ENCODE measurements at places on chromosomes 11 and 22.

GRCh38 chr11:13224324-13224723 lies 53.3 kb upstream of the BMAL1 start:
- DNase-seq, result no peak

- DNase-seq, result no peak
These were observed 86.0 kb downstream of the SCN3B start for GRCh38 chr11:123568367-123568870.

DNA sequence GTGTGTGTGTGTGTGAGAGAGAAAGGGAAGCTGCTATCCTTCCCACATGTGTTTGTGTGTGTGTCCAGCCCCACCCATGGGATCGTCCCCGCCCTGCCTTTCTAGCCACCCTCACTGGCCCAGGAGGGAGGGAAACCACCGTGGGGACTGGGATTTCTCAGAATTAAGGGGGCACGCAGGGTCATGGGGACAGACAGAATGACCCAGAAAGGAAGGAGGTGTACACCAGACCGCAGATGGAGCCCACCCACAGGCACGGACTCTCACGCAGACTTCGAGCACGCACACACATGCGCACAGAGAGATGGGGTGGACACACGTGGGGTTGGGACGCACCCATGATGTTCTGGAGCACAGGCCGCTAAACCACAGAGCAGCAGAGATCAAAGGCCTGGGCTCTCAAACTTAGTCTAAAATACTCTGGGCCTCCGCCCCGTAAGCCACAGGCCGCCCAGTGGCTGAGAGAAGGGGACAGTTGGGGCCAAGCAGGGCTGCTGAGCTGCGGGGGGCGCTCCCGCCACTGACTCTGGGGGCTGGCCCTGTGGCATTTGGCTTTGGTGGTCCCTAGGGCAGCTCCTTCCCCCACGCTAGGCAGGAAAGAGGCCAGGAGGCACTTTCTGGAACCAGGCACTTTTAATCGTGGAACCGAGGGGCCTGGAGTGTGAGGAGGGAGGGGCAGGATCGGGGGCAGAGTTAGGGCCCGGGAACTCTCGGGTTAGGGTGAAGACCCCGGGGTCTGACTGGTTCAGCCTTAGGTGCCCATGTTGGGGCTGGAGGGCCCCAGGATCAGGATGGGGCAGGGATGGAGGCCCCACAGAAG lies 1.5 kb downstream of the IFITM5 start:
- no peak for DNase-seq

DNA sequence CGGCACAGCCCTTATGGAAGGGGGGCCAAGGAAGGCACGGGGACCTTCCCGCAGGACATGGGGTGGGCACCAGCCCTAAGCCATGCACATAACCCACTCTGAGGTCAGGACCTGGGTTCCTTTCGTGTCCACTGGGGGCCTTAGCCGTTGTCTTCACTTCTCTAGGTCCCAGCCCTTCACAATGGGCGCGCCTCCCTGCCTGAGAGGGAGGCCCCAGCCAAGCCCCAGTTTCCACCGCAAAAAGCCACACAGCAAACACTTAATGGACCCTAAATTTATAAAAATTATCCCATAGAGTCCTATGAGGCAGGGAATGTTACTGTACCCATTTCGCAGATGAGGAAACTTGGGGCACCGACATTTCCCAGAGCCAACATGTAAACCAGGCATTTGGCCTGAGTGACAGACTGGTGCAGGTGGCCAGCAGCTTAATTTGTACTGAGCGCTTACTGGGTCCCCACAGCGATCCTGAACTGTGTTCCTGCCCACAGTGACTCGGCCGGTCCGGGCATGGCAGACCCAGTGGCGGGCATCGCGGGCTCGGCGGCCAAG lies 1.2 kb downstream of the GAS2L1 start:
- no peak for DNase-seq

DNA sequence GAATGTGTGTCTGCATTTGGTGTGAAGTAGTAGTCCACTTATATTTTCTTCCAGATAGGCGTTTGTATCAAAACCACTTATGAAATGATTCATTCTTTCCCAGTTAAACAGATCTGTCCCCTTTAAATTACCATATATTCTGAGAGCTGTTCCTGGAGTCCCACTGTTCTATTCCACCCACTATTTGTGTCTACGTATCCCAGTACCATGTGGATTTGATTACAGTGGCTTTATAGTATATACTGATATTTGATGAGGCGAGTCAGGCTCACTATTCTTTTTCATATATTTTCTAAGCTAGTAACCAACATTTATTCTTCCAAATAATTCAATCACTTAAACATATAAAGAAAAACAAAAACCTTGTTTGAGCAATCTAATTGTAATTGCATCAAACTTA lies 81.9 kb upstream of the RASSF10 start:
- DNase-seq, result no peak

GRCh38 chr11:14446701-14447169 lies 52.9 kb downstream of the COPB1 start:
- DNase-seq, result no peak

DNA sequence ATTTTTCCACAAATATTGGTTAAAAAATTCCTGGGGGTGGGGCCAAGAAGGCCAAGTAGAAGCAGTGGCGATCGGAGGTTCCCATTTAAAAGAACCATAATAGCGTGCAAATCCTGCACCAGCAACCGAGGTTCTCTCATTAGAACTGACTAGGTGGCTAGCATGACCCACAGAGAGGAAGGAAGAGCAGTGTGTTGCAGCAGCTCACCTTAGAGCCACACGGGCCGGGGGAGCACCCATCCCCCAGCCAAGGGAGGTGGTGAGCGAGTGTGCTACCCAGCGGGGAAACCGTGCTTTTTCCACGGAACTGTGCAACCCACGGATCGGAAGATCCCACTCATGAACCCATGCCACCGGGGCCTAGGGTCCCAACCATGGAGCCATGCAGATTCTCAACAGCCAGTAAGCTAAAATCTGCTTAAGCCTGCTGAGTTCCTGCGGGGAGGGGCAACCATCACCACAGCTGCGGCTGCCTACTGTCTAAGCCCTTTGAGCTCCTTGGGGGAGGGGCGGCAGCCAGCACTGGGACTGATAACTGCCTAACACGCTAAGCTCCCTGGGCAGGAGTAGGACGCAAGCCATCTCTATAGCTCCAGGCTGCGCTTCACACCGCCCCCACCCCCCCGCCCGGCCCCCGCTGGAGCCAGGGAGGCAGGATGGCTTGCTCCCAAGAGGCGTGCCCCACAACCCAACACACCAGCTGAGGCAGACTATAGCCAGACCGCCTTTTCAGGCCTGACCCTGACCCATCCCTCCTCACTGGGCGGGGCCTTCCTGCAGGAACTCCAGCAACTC lies 21.0 kb upstream of the HTATIP2 start:
- DNase-seq, result no peak

DNA sequence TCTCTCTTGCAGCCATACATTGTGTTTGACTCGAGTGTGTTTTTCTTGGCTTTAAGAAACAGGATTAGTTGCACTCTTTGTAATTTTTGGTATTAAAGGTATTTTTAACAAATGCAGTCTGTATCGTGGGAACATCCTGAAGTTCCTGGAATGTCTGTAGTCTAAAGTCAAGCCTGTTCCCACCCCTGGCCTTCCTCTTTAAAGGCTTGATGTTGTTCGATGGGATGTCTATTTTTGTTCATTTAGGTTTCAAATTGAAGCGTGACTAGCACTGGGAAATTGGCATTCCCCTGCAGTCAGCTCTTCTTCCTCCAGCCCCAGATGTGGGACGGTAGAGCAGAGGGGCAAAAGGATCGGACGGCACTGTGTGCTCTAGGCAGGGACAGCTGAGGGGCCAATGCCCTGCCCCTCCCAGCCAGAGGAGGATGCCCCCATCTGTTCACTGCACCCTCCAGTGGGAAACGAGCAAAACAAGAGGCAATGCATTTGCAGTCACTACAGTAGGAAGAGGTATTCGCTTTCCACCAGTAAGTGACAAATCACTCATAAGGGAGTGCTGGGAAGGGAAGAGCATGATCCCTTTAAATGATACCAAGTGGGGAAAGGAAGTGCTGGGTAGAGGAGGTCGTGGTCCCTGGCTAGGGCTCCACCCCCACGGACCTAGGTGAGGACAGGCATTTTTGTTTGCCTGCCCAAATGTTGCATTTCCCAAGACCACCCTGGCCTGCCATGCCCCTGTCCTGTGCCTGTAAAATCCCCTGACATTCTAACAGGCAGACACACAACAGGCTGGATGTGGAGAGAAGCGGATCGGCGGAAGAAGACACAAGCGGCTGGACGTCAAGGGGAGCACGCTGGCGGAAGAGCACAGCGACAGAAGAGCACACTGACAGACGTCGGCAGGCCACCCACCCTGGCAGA lies 47.4 kb upstream of the SEPTIN5 start:
- no peak for DNase-seq

DNA sequence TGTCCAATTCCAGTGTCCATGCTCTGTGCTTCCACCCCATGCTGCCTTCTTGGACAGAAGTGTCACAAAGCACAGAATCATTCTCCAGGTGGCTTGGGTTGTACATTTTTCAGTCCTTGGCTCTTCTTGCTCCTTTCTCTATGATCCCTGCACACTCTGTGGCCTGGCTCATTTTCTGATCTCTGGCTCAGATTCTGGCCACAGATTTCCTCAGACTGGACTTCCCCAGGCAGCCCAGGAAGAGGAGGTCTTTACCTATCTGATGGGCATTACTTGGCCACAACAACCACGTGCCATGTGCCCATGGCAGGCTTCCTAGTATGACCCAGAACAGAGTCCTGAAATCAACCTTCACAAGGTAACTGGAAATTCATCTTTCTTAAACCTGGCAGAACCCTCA lies 27.2 kb downstream of the SYTL2 start:
- no peak for DNase-seq

- DNase-seq, result no peak
These were observed 43.2 kb upstream of the RDX start for GRCh38 chr11:110339456-110340250.

DNA sequence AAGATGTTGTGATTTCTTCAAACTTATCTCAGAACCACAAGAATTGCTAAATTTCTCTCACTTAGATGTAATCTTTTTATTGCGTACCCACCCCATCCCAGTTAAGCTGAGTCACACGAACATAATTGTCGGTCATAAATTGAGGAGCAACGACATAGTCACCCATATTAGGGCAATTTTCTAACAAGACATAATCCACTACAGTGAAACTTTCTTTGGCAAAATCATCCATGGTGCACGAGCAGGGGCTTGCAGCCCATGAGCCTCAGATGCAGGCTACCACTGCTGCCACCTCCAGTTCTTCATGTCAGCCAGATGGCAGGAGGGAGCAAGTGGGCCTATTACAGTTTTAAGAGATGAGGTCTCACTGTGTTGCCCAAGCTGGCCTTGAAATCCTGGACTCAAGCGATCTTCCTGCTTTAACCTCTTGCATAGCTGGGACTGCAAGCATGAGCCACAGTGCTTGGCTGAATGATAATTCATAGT lies 70.3 kb upstream of the GRK2 start:
- no peak for DNase-seq

- no peak for DNase-seq
These were observed 29.9 kb downstream of the IGLL1 start for GRCh38 chr22:23550049-23550650.

DNA sequence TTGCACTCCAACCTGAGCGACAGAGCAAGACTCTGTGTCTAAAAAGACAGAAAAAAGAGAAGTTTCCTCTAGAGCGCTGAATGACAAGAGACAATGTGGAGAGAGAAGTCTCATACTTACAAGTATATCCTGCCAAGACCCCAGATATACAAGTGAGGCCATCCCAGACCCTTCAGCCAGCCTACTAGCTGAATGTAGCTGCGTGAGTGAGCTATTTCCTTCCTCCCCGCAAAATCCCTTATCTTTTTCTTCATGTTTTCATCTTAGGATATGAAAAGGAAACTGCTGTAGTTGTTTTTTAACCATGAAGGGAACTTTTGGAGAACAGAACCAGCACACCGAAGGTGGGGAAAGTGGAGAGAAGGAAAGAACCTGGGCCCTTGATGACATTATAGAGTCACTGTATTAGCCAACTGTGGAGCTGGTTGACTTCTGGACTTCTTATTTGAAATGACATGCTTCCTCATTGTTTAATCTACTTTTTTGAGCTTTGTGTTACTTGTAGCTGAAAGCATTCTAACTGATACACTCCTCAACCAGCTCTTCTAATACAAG lies 4.4 kb upstream of the DDX17 start:
- DNase-seq, result no peak

DNA sequence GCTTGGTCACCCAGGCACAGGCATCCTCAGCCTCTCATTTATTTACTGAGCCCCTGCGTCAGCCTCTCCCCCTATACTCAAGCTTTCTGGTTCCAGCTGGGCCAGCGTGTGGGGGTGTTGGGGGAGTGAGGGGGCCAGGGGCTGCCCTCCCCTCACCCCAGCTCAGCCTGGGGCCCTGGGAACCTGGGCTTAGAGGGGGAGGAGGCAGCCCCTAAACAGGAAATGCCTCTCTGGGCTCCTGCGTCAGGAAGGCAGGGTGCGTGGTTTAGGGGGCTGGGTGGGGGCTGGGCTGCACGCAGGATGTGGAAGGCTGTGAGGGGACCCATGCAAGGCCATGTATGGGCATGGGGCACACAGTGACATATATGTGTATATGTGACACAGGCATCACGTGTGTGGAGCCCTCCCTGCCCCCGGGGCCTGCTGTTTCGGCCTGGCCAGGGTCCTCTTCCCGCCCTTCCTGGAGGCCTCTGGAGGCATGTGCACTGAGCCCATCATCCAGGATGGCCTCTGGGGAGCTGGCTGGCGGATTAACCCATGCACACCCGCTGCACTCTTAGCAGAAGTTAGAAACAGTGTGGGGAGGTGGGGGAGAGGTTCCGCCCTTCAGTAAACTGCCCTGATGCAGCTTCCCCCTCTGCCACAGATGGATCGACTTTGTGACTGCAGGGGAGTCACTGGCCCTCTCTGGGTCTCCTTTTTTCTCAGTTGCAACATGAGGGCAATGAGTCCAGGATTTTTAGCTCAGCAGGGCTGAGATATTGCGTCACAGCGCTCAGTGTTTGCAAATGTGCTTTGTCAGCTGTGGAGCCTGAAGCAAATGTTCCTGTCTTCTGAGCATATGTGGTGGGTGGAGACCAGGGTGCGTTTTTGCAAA lies 1.1 kb upstream of the CD248 start:
- DNase-seq, result no peak

Data from stimulated activated CD8-positive, alpha-beta memory T cell treated with anti-CD3 and anti-CD28 coated beads, Interleukin-15, amount 100 ng/mL, for 4 hours (primary cell).